Amygdala (tissue), 56 donors: ENCODE measurements at places on chromosomes 1 and 21.

DNA sequence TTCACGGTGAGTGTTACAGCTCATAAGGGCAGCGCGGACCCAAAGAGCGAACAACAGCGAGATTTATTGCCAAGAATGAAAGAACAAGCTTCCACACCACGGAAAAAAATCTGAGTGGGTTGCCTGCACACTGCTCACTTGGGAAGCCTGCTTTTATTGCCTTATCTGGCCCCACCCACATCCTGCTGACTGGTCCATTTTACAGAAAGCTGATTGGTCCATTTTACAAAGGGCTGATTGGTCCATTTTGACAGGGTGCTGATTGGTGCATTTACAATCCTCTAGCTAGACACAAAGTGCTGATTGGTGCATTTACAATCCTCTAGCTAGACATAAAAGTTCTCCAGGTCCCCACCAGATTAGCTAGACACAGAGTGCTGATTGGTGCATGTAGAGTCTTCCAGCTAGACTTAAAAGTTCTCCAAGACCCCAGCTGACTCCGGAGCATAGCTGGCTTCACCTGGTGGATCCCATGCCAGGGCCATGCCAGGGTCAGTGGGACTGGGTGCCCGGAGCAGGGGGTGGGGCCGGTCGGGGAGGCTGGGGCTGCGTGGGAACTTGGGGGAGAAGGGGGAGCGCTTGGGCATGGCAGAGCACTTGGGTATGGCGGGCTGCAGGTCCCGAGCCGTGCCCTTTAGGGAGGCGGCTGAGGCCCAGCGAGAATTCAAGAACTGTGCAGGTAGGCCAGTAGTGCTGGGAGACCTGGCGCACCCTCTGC is 75.4 kb upstream of the ATP1A1 start:
- no peak for DNase-seq

- no peak for DNase-seq
Measured at GRCh38 chr21:41552254-41552653, 44.3 kb upstream of the TMPRSS2 start.

DNA sequence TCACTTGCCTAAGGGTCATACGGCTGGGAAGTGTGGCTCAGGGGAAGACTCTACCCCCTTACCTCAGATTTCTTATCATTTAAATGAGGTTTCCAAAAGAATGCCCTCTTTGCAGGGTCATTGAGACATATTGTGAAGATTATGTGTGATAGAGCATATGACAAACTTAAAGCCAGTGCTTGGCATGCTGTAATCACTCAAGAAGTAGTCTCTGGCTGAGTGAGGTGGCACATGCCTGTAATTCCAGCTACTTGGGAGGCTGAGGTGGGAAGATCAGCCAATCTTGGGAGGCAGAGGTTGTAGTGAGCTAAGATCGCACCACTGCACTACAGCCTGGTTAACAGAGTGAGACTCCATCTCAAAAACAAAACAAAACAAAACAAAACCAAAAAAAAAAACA is 7.5 kb upstream of the LDLRAD2 start:
- DNase-seq, result no peak

GRCh38 chr1:59673573-59674450 is 140.9 kb upstream of the HOOK1 start:
- DNase-seq, result no peak

- no peak for DNase-seq
Measured at GRCh38 chr1:175434283-175434860, 241.8 kb upstream of the KIAA0040 start.

DNA sequence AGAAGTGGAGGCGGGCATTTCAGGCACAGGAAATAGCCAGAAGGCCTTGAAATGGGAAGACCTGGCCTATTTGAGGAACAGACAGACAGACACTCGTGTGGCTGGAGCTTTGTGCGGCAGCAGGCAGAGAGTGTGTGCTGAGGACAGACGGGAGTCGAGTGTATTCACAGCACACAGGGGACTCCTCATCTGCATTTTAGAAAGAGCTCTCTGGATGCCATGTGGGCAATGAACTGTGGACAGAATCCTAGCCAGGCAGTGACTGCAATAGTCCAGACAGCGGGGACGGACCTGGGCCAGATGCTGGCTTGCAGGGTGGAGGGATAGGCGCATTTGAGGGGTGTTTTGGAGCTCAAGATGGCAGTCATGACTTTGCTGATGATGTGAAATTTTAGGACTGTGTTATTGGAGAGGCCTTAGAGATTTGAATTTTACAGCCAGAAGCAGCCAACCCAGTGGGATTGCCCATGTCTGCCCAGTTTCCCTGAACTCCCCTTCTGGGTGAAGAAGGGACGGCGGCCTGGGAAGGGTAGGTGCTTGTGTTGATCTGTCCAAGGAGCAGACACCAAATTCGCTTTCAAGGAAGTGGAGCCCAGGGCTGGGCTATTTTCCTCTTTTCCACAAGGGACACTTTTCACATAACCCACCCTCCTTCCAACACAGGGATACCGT is 43.7 kb downstream of the CHAF1B start:
- DNase-seq, result no peak

GRCh38 chr1:228058949-228059633 is 23.4 kb upstream of the ARF1 start:
- no peak for DNase-seq

DNA sequence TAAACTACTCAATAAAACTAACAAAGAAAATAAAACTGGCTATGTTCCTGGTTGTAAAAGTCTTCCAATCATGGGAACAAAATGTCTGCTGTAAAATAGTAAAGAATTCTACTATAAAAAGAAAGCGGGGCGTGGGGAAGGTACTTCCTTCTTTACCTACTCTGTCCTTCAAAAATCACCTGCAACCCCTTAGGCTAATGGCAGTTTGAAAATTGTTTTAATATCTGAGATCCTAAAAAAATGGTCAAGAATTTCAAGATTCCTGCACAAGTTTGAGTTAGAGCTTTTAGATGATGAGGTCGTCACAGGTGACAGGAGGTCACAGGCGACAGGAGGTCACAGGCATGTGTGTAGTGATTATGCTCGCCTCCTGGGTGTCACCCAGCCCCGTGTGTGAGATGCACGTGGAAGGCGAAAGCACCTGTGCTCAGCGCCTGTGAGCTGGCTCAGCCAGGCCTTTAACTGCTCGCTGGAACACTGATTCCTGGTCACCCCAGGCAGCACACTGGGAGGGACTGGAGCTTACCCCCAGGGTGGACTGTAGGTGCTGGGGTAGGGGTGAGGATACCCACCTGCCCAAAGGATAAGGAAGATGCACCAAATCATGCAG is 18.6 kb upstream of the TMPRSS2 start:
- DNase-seq, result no peak

GRCh38 chr1:7069931-7070330 is 284.7 kb downstream of the CAMTA1 start:
- DNase-seq, result no peak

DNA sequence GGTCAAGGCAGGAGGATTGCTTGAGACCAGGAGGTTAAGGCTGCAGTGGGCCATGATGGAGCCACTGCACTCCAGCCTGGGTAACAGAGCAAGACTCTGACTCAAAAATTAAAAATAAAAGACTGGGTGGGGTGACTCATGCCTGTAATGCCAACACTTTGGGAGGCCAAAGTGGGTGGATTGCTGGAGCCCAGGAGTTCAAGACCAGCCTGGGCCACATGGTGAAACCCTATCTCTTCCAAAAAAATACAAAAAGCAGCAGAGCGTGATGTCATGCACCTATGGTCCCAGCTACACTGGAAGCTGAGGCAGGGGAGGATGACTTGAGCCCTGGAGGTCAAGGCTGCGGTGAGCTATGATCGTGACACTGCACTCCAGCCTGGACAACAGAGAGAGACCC is 44.4 kb upstream of the COX20 start:
- no peak for DNase-seq

- no peak for DNase-seq
Measured at GRCh38 chr1:229769006-229769405, 143.0 kb downstream of the URB2 start.

DNA sequence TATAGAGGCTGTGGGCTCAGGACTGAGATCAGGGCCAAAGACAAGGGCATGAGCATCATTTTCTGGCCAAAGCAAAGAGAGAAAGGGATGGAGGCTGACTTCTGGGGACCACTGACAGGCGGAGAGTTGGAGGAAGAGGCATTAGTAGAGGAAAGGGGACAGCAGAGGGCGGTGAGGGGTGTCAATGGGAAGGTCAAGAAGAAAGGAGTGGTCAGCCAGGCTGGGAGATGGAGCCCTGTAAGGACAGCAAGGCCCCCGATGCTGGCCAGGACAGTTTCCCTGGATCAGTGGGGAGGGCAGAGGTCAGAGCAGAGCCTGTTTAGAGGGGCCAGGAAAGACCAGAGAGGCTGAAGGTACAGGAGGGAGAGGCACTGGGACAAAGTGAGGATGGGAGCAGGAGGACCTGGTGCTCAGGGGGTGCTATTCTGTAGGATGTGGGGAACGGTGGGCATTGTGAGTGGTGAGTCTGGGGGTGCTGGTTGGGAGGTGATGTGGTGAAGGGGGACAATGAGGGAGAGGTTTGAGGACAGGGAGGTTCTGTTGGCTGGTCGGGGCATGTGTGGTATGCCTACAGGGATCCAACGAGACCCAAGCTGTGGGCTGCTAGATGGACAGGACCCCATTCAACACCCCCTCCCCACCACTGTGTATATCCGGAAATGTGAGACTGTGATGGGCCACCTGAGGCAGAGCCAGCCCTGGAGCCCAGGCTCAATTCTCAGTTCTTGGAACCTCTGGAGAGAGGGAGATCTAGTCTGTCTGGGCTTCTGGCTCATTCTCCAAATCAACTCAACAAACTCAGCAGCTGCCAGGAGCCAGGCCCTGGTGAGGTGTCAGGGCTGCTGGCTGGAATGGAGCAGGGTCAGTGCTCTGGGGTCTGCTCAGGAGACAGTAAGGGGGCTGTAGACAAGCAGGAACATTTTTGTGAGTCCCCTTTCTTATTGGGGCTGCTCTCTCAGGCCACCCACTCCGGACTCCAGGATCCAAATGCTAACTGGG is 1.4 kb upstream of the FAM151A start:
- DNase-seq, result no peak

GRCh38 chr1:77513839-77514763 is 168.4 kb downstream of the ZZZ3 start:
- DNase-seq, result no peak

GRCh38 chr1:205944525-205944924 is 1.3 kb upstream of the SLC26A9 start:
- no peak for DNase-seq

GRCh38 chr1:185317886-185318310 is 855 bp upstream of the IVNS1ABP start:
- DNase-seq, result no peak

- no peak for DNase-seq
Measured at GRCh38 chr1:150053926-150054325, 13.7 kb upstream of the VPS45 start.

- no peak for DNase-seq
Measured at GRCh38 chr1:169196581-169196980, 90.1 kb downstream of the ATP1B1 start.

- DNase-seq, result no peak
Measured at GRCh38 chr1:153292185-153292584, 20.6 kb downstream of the PGLYRP3 start.

DNA sequence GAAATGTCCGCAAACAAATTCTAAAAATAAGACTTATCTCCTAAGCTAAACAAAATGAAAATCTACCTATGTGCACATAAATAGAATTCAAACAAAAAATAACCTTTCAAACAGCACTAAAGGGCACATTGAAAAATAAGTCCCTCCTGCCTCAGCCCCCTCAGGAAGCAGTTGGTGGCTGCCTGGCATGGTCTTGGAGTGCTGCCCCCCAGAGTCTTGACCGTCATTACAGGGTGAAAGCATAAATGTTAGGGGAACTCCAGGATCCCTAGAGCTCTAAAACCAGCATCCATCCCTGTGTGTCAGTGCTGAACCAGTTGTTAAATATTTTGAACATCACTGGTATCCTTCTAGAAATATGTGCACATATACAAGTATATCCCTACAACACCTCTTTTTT is 6.5 kb upstream of the NPL start:
- DNase-seq, result no peak

- DNase-seq, result no peak
Measured at GRCh38 chr1:47178020-47178419, 11.8 kb downstream of the PDZK1IP1 start.

DNA sequence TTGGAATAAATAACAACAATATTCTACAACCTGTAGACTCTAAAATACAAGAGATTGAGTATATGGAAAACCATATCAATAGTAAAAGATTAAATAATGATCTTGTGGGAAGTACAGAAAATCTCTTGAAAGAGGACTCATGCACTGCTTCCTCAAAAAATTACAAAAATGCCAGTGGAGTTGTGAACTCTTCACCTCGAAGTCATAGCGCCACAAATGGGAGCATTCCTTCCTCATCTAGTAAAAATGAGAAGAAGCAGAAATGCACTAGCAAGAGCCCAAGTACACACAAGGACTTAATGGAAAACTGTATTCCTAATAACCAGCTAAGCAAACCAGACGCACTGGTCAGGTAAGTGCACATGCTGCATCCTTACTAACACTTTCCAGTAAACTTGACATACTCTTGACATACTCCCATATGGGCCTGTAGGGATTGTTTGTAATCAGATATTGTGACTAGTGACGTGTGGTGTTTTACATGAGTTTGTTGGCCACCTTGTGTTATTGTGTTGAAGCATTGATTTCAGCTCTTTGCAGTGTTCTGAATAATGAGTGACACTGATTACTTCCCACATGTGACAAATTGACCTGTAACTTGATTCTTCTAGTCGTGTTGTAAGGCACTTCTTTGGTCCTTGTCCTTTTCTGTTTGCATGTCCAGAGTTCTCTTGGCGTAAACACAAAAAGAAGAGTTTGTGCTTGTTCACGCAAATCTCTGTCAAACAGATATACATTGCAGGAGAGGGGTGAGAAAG is 28.0 kb downstream of the MACO1 start:
- DNase-seq, result no peak

GRCh38 chr1:11338284-11338924 is 65.4 kb downstream of the UBIAD1 start:
- DNase-seq, result no peak

- no peak for DNase-seq
Measured at GRCh38 chr1:43949678-43950077, 2.9 kb downstream of the IPO13 start.

DNA sequence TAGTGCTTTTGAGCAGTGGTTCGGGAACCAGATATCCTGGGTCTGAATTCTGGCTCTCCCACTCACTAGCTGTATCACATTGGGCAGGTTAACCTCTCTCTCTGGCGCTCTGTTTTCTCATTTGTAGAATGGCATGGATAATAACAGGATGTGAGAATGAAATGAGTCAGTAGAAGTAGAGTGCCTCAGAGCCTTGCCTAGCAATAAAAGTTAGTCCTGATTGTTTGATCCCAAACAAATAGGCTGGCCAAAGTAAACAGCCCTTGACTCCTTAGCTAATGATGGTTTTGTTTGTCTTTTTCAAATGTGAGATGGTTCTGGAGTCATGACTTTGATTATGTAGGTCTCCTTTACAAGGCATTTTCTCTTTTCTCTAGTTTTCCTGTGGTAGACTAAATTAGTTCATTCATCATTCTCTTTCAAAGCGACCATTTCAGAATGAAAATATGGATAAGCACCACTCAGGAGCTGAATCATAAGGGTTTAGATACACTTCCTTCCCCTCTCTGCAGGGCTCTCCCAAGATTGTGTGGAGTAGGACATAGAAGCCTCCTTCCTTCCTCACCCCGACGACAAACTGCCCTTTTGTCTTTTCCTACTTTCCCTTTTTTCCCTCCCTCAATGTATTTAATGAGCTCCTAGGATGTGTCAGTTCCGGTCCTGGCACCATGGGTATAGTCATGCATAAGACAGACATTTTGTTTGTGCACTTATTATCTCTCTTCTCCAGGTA is 23.1 kb downstream of the KIAA0040 start:
- DNase-seq, result no peak
